ENCODE measurements at places on chromosomes 4 and X.

GRCh38 chrX:153884136-153884535, 1.8 kb downstream of the L1CAM start:
- no peak for DNase-seq

- no peak for DNase-seq
These were observed 137.6 kb upstream of the TBL1X start for GRCh38 chrX:9327086-9327746.

- peak; percentile 9 for DNase-seq
These were observed 47.8 kb upstream of the HSD17B10 start for GRCh38 chrX:53481816-53482465.

- DNase-seq, result peak; percentile 52
These were observed 75.1 kb upstream of the USP9X start for GRCh38 chrX:41009850-41010846.

DNA sequence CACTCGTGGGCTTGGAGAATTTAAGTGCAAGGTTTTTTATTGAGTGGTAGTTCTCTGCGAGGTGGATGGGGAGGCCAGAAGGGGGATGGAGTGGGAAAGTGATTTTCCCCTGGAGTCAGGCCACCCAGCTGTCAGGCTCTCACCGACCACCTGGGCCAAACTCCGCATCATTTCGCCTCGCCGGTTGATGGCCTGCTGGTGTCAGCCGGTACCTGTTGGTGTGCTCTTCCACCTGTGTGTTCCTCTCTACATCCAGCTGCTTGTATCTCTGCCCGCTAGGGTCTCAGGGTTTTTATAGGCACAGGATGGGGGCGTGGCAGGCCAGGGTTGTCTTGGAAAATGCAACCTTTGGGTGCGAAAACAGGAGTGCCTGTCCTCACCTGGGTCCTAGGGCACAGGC, 200.9 kb downstream of the DACH2 start:
- DNase-seq, result no peak

GRCh38 chr4:169485791-169486742, 126.3 kb downstream of the NEK1 start:
- peak; percentile 26 for DNase-seq

DNA sequence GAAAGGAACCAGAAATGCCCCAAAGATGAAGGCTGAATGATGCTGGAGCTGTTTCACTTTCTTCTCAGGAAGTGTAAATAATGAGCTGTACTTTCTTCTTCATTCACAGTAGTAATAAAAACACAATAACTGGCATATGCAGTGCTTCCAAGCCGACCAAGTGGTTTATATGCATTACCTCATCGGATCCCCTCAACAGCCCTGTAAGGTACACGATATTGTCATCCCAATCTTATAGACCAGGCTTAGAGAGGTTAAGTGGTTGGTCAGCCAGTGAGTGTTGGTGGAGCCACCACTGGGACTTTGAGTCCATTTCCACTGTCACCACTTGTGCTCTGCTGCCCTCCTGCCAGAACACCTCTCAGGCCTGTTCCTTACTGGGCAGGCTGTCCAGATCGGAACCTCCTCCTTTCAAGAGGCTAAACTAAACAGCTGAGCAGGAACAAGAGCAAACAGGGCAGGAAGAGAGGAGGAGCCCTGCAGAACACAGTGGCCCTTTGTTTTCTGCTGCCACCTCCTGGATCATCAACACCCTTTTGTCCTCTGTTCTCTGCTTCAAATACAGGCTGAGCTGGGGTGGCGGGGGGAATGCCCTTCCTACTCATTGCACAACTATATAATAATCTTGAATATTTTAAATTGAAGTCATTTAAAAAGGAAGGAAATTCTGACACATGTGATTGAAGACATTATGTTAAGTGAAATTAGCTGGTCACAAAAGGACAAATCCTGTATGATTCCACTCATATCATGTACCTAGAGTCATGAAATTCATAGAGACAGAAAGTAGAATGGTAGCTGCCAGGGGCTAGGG, 112.5 kb upstream of the ATP6AP2 start:
- peak; percentile 53 for DNase-seq

GRCh38 chrX:65783746-65784145, 116.3 kb downstream of the MSN start:
- no peak for DNase-seq

GRCh38 chr4:55346851-55347255, 811 bp downstream of the SRD5A3 start:
- no peak for DNase-seq

DNA sequence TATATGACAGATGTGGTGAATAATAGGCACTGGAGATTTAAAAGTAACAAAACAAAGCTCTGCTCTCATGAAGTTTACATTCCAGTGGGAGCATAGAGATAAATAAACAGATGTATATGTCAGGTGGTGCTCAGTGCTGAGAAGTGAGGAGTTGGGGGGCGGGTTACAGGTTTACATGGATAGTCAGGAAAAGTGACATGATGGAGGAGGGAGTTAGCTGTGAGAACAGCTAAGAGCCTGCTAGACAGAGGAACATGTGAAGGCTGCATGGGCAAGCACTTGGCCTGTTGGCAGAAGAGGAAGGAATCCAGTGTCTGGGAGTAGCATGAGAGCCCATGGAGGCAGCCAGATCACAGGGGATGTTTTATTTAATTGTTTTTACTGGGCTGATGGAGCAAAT, 10.2 kb upstream of the TMEM156 start:
- no peak for DNase-seq

DNA sequence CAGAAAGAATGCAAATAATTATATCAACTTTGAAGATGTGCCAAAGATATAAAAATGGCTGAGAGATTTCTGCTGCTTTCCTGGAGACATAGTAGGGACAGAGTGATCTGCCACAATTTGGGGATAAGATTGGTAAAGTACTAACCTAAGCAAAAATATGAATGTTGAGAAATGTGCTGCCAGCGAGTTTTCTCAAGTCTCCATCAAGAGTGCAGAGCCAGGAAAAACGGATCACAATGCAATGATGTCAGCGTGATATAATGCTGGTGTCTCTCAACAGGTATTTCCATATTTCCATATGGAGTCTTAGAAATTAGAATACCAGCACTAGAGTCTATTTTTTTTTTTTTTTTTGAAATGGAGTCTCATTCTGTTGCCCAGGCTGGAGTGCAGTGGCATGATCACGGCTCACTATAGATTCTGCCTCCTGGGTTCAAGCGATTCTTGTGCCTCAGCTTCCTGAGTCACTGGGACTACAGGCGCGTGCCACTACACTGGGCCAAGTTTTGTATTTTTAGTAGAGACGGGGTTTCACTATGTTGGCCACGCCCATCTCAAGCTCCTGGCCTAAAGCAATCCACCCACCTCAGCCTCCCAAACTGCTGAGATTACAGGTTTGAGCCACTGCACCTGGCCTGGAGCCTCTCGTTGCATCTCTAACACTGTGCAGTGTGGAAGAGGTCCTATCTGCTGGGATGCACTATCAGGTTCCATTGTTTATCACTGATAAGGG, 893.5 kb downstream of the TRIML1 start:
- DNase-seq, result no peak

- DNase-seq, result no peak
These were observed 282.2 kb downstream of the GUCY2F start for GRCh38 chrX:109199726-109200125.

DNA sequence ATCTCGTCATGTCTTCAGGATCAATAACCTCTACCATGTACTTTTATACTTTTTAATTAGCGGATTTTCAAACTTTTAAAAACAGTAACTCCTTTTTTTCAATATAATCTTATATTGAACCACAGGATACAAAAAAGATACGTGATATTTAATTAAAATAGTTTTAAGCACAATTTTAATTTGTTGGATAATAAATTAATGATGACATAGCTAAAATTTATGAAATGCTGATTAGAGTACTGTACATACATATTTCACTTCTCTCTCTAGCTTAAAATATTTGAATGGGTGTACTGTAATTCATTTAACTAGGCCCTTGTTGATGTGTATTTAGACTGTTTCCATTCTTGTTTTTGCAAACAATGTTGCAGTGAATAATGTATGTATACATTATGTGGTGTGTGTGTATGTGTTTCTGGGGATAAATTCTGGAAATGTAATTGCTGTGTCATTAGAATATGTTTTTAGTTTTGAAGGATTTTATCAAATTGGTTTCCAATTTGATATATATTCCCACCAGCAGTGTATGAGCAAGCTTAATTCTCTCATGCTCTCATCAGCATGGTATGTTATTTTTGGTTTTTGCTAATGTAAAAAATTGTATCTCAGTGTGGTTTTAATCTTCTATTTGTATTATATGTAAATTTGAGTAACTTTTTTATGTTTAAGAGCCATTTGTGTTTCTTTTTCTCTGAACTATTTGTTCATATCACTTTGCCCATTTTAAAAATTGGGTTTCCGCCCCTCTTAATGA, 66.4 kb downstream of the CDKL5 start:
- no peak for DNase-seq

DNA sequence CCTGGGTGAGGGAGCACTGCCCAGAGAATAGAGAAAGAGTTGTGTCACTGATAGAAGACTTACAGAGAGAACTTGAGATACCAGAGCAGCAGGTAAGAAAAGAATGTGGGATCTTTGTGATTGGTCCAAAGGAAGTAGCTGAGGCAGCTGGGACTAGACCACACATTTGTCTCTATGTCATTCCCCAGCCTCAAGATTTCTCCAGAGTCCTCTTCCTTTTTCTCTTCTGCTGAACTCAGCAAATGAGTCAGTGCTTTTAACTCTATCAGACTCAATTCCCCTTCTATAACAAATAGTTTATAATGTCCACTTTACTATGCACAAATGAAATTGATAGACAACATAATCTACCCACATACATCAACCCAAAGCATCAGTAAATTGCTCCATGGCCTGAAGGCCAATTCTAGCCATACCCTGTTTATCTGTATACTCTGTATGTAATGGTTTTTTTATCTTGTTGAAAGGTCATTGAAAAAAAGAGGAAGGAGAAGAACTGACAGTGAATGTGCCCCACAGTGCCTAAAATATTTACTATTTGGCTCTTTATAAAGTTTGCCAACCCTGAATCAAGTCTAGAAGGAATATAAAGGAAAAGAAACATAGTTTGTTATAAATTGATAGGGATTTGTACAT, 38.2 kb downstream of the ETDC start:
- DNase-seq, result no peak

GRCh38 chr4:140719686-140720085, 36.5 kb downstream of the TBC1D9 start:
- no peak for DNase-seq

- peak; percentile 47 for DNase-seq
These were observed 19.3 kb downstream of the GPR143 start for GRCh38 chrX:9746148-9746888.

DNA sequence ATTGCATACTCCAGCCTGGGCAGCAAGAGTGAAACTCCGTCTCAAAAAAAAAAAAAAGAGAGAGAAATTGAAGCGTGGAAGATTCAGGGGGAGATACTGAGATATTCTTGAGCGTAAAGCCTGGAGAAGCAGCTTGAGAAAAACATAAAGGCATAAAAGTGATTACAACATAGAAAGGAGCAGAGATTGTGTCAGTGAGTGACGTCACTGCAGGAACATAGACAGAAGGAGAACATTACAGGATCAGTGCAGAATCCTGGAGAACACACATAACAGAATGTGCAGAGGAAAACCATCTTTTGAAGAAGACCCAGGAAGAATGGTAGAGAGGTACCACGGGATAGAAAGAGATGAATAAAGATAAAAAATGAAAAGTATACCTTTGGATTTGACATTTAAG, 147.0 kb downstream of the APBB2 start:
- no peak for DNase-seq

DNA sequence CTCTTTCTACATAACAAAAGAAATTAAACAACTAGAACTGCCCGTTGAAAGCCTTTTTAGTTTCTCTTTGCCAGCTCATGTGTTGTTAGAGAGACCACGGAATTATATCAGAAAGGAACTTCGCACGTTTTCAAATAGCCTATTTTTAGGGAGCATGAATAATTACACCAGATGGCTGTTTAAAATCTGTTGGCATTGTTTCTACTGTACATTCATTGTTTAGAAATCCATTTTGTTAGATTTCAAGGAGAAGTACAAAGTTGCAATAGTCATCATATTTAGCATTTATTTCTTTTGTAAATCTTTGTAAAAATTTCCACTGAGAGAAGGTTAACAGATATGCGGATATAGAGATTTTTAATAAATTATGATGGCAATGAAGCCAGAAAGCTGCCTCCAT, 403.0 kb upstream of the HS3ST1 start:
- no peak for DNase-seq

DNA sequence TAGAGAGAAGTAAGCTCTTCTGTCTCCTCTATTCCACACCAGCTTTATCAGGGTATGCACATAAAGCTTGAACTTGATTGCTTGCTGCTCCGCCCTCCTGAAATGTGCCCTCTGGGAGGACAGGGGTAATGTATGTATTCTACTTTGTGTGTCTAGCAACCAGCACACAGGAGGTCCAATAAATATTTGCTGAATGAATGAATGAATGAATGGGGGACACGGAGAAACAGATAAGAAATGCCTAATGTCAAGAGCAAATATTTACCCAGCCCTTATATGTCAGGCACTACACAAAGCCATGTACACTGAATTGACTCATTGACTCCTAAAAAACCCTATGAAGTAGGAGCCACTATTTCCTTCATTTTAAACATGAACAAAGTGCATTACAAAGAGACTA, 2.3 kb upstream of the MSL3 start:
- DNase-seq, result no peak

GRCh38 chr4:21885770-21886169, 62.8 kb downstream of the KCNIP4 start:
- no peak for DNase-seq

DNA sequence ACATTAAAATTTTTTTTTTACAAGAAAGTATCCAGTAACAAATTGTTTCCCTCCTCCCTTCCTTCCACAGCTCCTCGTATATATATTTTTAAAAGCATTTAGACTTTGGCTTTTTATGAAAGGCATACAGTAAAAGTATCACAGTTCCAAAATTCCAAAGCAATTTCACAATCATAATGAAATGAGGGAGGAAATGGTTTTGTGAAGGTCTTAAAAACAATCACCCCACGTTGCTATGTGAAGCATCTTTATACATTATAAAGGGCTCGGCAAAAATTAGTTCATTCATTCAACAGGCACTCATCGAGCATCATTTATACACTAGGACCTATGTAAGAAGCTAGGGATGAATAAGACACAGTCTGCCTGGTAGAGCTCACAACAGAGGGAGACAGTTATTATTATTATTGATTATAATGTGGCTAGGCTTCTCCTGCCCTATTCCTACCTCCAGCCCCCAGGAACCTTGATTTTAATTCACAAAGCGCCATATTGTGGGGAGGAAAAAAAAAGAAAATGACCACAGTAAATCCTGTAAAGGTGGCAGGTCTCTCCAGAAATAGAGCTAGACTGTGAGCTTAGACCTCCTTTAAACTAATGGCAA, 239.9 kb downstream of the MAML3 start:
- no peak for DNase-seq

All from GDM1 (cell line).